ENCODE measurements at places on chromosomes 5 and 9.

GRCh38 chr5:45677524-45677923, 18.7 kb downstream of the HCN1 start:
- no peak for DNase-seq

GRCh38 chr9:20284601-20285289, 337.6 kb downstream of the MLLT3 start:
- DNase-seq = no peak

DNA sequence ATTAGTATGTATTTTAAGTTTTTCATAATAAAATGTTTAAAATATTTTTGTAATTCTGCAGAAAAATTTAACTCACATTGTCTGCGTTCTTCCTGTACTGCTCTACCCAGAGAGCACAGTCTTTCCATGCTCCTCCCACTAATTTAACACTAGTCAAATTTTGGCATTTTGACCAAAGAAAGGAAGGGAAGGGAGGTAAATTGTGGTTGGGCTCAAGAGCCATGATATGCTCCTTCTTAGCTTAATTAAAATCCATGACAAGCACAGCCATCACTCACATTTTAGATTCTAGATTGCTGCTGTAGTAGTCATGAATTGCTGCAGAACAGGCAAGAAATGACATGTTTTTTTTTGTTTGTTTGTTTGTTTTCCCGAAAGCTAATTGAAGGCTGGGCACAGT, 98.4 kb downstream of the NLN start:
- no peak for DNase-seq

DNA sequence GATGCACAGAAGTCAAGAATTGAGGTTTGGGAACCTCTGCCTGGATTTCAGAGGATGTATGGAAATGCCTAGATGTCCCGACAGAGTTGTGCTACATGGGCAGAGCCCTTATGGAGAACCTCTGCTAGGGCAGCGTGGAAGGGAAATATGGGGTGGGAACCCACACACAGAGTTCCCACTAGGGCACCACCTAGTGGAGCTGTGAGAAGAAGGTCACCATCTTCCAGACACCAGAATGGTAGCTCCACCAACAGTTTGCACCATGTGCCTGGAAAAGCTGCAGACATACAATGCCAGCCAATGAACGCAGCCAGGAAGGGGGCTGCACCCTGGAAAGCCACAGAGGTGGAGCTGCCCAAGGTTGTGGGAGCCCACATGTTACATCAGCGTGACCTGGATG, 104.5 kb downstream of the STK32A start:
- DNase-seq = no peak

DNA sequence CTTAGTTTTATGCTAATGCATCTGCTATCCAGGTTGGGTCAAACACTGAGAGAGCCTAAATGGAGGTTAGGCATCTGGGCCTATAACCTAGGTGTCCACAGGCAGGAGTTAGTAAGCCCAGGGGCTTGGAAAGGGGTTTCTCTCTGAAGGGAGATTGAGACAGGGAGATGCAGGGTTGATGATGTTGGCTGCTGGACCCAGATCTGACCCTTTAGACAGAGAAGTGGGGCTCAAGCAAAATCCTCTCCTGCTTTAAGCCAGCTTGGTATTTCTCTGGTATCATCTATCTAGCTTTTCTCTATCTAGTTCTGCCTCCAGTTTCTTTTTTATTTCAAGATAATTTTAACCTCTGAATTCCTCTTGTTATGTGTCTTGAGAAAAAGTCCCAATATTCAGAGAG, 18.3 kb upstream of the ANKRD55 start:
- no peak for DNase-seq

DNA sequence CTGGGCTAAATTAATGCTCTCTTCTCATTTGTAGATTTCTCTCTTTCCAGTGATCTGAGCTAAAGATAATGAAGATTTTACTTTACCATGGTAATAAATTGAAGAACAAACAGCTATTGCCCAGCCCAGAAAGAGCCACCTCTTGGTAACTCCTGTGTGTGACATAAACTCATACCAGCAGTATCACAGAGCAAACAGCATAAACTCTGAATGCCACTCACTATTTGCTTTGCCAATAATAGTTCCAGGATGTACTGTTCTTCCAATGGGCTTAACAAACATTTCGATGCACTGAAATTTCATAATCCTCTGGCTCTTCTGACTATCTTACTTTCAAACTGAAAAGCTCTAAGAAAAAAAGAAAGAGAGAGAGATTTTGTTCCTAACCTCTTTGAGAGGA, 69.8 kb upstream of the RASEF start:
- no peak for DNase-seq

DNA sequence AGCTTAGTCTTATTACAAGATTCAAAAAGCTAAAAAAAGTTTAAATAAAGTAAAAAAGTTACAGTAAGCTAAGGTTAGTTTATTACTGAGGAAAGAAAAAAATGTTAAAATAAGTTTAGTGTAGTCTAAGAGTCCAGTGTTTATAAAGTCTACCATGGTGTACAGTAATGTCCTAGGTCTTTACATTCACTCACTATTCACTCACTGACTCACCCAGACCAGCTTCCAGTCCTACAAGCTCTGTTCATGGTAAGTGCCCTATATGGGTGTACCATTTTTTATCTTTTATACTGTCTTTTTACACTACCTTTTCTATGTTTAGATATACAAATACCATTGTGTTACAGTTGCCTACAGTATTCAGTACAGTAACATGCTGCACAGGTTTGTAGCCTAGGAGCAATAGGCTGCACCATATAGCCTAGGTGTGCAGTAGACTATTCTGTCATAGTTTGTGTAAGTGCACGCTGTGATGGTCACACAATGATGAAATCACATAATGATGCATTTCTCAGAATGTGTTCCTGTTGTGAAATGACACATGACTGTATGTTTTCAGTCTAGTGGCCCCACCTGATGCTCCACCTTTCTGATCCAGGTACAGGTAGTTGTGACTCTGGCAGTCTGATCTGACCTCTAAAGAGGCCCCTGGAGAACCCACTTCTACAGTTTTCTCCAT, 45.7 kb downstream of the SNX18 start:
- DNase-seq = no peak

DNA sequence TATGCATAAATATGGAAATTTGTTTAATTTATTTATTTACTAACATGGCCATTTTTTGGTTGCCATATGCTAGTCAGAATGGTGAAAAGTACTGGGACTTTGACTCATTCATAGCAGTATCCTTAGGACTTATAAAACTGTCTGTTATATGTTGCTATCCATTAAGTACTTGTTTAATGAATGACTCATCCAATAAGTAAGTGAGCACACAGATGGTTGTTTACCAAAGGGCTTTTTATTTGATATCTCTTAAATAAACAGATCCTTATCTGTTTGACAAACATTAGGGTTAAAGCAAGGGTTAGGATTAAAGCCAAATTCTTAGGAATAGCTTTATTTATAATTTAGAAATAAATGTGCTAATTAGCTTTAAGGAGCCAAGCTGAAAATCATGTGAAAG, 183.4 kb downstream of the FBXO4 start:
- no peak for DNase-seq

DNA sequence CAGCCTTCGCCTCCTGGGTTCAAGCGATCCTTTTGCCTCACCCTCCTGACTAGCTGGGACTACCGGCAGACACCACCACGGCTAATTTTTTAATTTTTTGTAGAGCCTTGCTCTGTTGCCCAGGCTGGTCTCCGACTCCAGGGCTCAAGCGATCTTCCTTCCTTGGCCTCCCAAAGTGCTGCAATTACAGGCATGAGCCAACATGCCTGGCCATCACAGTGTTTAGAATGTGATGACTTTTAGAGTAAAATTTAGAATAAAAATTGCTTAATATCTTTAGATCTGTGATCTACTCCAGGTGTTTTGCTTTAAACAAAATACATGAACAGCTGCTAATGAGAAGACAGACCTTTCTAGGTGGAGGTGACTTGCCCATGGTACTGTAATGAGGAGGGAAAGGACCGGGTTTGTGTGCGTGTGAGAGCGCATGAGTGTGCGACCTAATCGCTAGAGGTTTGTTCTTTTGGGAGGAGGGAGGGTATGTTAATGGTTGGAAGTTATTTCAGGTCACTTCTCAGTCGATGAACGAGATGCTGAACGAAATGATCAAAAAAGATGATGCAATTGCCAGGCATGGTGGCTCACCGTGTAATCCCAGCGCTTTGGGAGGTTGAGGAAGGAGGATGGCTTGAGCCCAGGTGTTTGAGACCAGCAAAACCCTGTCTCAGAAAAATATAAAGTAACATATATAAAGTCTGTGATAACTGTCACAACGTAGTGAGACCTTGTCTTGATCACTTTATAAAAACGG, 2.0 kb downstream of the CNOT6 start:
- no peak for DNase-seq

GRCh38 chr9:121267689-121268597, at the start of gene GSN:
Gene GSN, plus strand, starts transcription at chr9:121268162. Its CDS starts 33,810 bp downstream, at chr9:121301972.
- DNase-seq = peak; percentile 37

DNA sequence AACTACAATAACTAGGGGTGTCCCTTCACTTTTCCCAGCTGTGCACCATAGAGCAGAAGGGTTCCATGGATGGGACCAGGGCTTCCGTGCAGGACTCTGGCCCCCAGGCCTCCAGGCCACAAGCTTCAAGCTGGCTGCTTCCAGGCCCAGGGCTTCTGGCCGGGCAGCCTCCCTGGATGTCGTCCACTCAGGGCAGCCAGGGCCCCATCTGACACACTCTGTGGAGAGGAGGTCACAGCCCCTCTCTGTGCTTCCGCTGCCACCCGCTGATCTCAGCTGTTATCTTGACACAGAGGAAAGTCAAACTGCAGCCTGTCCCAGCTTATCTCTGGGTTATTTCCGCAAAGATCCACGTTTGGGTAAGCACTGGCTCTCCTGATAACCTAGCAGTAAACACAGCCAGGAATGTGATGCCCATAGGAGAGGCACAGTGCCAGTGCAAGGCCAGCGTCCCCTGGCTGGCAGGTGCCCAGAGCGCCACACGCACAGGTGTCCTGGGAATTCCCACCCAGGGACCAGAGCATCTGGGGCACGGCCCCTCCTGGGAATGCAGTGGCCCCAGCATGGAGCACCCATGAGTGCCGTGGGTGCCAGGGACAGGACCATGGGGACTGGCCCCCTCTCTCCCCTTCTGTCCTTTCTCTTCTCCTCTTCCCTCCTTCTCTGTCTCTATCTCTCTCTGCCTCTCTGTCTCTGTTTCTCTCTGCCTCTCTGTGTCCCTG, 15.6 kb upstream of the SLC6A19 start:
- DNase-seq = no peak

DNA sequence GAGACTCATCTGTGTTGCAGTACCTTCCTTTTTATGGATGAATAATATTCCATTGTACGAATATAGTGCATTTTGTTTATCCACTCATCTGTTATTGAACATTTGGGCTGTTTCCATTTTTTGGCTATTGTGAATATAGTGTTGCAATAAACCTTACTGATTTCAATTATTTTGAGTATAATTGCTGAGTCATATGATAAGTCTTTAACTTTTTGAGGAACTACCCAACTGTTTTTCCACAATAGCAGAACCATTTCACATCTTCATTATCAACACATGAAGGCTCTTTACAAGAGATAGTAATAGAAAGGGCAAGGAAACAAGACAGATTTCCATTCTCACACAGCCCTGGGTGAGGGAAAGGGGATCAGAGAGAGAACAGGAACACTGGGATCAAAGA, 329.2 kb downstream of the RAB3C start:
- no peak for DNase-seq

GRCh38 chr9:115992834-115993233, 160.8 kb upstream of the PAPPA start:
- no peak for DNase-seq

- DNase-seq = no peak
These were observed 902 bp downstream of the BDP1 start for GRCh38 chr5:71456362-71456743.

DNA sequence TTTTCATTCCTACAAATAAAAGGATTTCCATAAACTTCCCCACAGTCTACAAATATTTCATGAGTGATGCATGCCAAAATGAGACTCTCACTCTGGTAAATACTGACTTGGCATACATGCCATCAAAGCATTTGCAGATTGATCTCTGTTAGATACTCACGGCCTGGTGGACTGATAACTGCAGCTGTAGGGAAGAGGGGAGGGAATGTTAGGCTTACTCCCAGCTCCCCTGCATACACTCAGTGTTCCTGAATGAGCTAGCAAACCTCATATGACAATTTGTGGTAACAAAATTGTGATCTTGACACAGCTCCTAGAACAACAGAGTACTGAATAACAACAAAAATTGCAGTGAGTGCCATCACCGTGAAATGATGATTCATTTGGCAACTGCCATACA, 435.3 kb downstream of the NR2F1-AS1 start:
- DNase-seq = no peak
